ENCODE measurements at places on chromosomes 1 and 21.

DNA sequence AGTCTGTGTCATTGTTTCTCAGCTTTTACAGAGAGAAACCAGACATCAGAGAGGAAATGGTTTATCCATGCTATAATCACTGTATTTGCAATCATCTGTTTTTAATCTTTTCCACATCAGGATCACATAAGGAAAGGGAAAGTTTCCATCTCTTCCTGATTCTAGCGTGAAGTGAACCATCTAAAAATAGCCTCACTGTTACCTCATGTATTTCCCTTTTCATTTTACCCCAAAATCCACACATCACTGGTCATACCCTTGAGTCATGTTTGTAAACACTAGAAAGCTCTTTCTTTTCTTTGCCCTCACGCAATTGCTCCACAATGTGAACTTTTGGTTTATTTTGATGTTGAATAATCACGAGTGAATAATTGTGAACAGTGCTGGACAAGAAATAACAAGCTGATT, 146.0 kb downstream of the PLA2G4A start:
- no peak for DNase-seq

DNA sequence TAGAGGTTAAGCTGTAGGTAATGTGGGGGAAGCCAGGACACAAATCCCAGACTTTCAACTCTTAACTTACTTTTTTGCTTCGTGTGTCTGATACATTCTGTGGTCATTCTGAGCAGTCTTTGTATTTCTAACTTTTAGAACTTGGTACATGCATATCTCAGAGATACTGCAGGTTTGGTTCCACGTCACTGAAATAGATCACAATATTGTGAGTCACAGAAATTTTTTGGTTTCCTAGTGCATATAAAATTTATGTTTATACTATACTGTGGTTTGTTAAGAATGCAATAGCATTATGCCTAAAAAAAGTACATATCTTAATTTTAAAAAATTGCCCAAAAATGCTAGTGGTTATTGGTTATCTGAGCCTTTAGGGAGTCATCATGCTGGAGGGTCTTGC, 3.2 kb downstream of the URB2 start:
- no peak for DNase-seq

GRCh38 chr1:238642231-238642630, 744.1 kb upstream of the CHRM3 start:
- DNase-seq: no peak

GRCh38 chr1:205317311-205317917, 4.1 kb downstream of the NUAK2 start:
- no peak for DNase-seq

GRCh38 chr1:72034827-72035226, 247.5 kb downstream of the NEGR1 start:
- no peak for DNase-seq

GRCh38 chr1:68383092-68383491, 66.7 kb downstream of the RPE65 start:
- no peak for DNase-seq

DNA sequence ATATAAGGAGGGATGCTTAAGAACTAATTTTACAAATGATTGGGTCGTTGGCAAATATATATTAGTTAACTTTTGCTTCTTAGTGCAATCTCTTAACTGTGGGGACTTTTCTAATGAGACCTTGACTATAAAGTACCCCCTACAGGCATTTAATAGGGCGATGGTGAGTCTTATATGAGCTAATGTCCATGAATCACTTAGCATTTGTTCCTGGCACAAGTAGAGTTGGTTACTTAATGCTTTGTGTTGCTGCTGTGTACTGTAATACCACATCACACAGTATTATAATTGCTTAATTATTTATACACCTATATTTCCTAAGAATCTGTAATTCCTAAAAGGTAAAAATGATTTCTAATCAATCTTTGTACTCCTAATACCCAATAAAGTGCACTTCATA, 25.3 kb upstream of the TMCO1 start:
- DNase-seq: no peak

- DNase-seq: no peak
These were observed 111.6 kb downstream of the RGS2 start for GRCh38 chr1:192920412-192920811.

DNA sequence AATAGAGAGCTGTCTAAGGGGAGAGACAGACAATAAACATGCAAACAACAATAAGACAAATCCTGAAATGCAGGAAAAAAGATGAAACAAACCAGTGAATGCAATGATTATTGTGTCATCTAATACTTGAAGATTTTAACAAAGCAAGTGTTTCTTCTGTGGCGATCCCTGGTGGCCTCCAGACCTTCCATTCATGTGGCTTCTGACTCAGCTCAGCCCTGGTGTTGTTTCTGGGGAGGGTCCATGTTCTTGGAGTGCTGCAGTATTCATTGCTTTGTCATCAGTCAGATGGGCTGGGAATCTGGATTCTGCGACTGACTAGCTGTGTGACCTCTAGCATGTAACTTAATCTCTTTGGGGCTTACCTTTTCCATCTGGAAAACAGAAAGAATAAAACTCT, 1.5 kb upstream of the C2CD4D start:
- DNase-seq: no peak

- DNase-seq: no peak
These were observed 519.7 kb downstream of the KCNT2 start for GRCh38 chr1:196088541-196088940.

- DNase-seq: peak; percentile 2
These were observed at the start of gene LCE3A for GRCh38 chr1:152622803-152623202. Gene LCE3A, minus strand, starts transcription at chr1:152623103. Its CDS starts 0 bp downstream, at chr1:152623103.

DNA sequence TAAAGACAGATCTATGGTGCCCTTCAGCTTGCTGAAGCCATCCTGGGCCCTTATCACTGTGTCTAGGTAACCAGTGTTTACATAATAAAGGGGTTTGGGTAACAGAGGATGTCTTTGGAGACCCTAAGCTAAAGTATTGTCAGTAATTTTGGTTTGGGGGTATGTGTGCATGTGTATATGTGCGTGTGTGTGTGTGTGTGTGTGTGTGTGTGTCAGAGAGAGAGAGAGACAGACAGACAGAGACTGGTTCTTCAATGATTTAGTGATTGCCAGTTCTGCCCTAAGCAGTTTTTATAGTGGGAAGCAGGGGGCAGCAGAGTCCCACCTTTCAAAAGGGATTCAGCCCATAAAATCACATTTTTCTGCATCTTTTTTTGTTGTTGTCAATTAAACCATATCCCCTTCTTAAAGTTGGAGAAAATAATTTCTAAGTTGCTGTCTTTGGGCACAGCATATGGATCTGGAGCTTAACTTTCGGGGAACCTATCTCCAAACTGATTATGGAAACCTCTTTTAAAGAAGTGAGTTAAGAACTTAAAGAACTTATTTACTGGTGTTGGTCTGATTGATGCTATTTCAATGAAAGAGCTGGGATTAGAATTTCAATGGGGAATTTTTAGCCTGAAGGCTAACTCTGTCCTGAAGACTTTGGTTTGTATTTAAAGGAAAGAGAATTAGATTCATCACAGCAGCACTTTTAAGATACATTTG, 51.1 kb downstream of the ZNF326 start:
- DNase-seq: peak; percentile 43

DNA sequence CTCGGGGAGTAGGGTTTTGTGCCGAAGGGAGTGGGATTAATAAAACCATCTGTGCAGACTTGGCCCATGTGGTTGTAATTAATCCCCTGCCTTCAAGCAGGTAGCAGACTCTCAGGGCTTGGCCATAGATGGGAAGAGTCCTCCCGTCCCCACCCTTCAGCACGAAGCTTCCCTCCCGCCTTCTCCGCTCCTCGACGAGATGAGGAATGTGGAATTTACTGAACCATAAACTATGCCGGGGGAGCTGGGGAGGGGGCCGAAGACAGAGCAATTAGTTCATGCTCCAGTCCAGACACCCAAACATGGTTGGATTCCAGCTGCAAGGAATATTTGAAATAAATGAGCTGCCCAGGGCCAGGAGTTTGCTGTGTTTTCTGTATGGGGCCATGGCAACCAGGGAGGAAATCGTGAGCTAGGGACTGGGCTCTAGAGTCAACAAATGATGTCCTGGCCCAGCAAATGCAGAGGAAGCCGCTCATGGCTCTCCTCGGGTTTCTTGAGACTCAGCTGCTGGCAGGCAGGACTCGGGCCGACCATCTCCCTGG, 78.8 kb downstream of the SPSB1 start:
- no peak for DNase-seq
